NAMALWA (cell line): ENCODE measurements at places on chromosomes 5 and 9.
A peak's percentile ranks its signal among the peaks of the same experiment; 100 is the strongest.

GRCh38 chr5:112720576-112720975 lies 17.1 kb upstream of the APC start:
- no peak for DNase-seq

DNA sequence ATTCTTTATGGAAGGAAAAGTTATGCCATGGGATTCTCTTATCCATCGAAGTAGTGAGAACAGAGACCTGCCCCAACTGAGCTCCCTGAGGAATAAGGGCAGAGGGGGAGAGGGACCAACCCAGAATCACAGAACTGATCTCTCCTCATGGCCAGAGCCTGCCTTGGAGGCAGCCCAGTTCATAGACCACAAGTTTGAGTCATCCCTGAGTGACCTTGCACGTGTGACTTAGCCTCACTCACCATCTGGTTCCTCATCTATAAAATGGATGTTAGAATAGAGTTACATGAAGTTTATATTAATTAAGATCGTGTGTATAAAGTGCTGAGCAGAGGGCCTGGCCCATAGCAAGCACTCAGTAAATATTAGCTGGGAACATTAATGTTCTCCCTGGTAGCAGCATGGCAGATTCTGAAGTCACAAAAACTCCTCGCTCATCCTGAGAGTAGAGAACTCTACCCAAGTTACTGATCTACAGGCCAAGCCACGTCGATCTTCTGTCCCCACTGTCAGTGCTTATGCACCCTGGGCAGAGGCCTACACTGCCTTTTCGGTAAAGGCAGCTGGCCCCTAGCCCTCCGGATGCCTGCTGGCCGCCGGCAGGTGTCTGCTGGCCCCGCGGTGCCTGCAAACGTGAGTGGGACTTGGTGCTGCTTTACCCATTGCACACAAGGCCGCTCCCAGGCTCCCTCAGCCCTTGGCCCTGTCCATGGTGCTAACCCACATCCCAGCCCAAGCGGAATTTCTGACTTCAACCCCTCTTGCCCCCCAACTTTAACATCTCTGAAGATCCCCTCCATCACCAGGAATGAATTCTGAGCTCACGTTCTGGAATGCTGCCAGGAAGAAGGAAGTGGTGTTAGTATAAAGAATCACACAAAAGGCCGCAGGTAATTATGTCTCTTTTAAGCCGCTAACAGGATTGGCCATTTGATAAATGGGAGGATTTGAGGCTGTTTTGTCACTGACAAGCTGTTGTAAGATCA lies 61.1 kb upstream of the ARAP3 start:
- DNase-seq = no peak

DNA sequence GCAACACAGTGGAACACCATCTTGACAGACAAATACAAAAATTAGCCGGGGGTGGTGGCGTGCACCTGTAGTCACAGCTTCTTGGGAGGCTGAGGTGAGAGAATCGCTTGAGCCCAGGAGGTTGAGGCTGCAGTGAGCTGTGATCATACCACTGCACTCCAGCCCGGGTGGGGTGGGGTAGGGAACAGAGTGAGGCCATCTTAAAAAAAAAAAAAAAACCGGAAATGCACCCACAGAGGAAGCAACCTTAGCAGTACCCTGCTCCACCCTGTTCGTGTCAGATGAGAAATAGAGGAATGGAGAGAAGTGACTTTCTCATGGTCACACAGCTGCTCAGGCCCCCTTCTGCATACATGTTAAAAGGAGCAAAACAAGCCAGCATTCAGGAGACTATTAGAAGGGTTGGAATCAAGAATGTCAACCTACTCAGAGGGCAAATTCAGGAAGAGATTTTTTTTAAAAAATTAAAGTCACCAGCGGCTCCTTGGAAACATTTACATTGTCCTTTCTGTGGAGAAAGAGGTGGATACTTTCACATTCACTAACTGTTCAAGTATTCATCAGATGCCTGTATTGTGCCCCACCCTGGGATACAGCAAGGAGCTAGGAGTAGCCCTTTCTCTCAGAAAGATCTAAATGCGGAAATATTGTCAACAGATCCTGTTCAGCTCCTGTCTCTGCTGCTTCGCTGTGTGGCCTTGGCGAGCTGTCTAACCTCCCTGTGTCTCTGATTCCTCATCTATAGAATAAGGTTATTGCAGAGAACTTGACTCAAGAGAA lies 41.0 kb downstream of the CYFIP2 start:
- no peak for DNase-seq

GRCh38 chr5:104170926-104171325 lies 608.3 kb upstream of the NUDT12 start:
- DNase-seq = no peak

DNA sequence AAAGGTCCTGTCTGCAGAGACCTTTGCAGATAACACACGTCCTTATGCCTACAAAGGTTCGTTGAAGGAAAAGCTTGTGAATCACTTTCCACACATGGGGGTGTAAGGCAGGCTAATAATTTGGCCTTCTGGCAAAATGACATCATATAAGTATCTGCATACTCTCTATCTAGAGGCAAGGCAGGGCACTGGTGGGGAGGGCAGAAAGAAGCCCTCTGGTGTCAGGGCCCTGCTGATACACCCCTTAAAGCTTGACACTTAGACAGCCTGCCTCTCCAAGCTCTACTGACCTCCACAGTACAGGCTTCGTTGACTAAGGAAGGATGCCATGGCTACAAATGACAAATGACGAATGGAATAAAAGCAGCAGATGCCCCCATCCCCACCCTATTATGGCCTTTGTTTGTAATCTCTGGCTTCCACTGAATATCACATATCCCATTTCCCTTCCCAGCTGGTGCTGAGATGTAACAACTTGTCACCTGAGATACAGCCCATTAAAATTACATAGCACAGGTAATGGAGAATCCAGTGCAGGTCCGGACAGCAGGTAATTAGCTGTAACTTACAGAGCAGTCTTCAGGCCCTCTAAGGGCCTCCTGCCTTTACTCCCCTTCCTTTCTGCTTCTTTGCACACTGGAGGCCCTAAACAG lies 76.9 kb upstream of the IFNK start:
- no peak for DNase-seq

- no peak for DNase-seq
These were observed 130.1 kb downstream of the LRRC70 start for GRCh38 chr5:62708481-62709325.

GRCh38 chr9:99563364-99563763 lies 258.3 kb upstream of the NR4A3 start:
- DNase-seq = no peak

- no peak for DNase-seq
These were observed 19.8 kb downstream of the CDO1 start for GRCh38 chr5:115796656-115797055.

- DNase-seq = no peak
These were observed 152.5 kb downstream of the INSYN2B start for GRCh38 chr5:169827769-169828168.

DNA sequence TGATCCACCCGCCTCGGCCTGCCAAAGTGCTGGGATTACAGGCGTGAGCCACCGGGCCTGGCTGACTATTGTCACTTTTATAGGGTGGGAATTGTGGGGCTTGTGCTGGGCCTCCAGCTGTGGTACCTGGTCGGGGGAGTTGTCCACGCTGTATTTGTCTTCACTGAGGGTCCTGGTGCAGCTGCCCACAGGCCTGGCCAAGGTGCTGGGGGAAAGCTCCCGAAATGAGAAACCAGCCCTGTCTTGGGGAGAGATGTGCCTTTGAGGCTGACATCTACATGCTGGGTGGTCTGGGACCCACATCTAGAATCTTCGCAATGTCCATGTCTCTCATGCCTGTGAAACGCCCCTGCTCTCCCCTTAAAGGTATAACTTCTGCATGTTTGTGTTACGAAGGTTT lies 2.6 kb downstream of the EXOC3 start:
- DNase-seq = no peak

DNA sequence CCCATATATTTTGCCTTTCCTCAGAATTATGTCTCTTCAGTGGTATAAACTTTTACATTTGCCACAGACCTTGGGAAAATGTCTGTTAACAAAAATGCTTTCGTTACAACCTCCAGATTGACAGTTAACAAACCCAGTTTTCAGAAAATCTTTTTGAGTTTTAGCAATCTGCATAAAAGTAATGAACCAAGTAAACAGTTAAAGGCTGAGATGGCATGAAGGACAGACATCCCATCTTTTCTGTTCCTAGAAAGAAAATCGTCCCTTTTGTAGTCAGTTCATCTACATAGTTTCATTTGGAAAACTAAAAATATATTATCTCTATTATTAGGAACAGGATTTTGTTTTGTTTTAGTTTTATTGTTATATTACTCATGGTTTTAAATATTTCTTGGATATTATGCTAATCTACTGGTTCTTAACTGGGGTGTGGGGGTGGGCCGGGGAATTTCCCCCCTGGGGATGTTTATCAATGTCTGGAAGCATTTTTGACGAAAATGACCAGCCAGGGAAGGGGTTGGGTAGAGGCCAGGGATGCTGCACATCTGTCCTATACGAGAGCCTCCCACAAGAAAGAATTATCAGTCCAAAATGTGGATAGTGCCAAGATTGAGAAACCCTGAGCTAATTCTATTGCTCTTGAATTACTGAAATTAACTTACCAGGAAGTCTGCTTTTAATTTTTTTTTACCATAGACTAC lies 11.9 kb downstream of the FYB1 start:
- no peak for DNase-seq

- peak; percentile 62 for DNase-seq
These were observed 148.7 kb upstream of the ERCC6L2 start for GRCh38 chr9:95726756-95727155.

GRCh38 chr5:5481206-5481605 lies 58.7 kb downstream of the ICE1 start:
- no peak for DNase-seq

DNA sequence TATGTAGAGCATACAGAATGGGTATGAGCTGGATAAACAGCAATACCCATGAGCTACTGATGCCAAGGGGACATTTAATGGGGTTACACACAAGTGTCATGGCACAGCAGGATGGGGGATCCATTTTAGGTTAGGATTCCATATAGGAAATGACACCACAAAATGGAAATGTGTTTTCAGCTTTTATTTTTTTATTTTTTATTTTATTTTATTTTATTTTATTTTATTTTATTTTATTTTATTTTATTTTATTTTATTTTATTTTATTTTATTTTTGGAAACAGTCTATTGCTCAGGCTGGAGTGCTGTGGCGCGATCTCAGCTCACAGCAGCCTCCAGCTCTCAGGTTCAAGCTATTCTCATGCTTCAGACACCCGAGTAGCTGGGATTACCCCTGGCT lies 11.6 kb downstream of the ZNF474 start:
- DNase-seq = no peak

DNA sequence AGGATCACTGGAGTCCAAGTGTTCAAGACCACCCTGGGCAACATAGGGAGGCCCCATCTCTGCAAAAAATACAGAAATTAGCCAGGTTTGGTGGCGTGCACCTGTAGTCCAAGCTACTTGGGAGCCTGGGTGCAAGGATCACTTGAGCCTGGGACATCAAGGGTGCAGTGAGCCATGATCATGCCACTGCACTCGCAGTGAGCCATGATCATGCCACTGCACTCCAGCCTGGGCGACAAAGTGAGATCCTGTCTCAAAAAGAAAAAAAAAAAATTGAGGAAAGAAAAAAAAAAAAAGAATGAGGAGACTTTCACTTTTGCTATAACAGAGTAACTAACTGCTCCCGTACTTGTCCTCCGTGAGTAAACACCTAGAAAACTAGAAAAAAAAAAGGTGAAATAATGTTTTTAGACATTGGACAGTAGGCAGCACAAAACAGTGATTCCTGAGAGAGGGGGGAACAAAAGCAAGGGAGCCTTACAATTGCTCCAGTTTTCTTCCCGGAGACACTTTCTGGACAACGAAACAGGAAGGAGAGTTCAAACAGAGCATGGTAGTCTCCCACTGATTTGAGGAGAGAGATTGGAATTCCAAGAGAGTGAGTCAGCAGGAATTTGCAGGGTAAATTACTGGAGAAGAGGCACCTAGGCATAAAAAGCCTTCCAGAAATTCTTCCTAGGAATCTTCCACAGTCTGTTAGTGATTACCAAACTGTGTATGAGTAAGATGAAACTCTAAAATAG lies 6.9 kb upstream of the ZBTB5 start:
- no peak for DNase-seq

GRCh38 chr9:105004466-105005090 lies 76.6 kb upstream of the ABCA1 start:
- DNase-seq = no peak

GRCh38 chr5:165617491-165617890 lies 2112.1 kb downstream of the MAT2B start:
- no peak for DNase-seq

- DNase-seq = no peak
These were observed 50.0 kb downstream of the ATPSCKMT start for GRCh38 chr5:10199692-10200091.

GRCh38 chr5:9230355-9230754 lies 315.5 kb downstream of the SEMA5A start:
- no peak for DNase-seq

DNA sequence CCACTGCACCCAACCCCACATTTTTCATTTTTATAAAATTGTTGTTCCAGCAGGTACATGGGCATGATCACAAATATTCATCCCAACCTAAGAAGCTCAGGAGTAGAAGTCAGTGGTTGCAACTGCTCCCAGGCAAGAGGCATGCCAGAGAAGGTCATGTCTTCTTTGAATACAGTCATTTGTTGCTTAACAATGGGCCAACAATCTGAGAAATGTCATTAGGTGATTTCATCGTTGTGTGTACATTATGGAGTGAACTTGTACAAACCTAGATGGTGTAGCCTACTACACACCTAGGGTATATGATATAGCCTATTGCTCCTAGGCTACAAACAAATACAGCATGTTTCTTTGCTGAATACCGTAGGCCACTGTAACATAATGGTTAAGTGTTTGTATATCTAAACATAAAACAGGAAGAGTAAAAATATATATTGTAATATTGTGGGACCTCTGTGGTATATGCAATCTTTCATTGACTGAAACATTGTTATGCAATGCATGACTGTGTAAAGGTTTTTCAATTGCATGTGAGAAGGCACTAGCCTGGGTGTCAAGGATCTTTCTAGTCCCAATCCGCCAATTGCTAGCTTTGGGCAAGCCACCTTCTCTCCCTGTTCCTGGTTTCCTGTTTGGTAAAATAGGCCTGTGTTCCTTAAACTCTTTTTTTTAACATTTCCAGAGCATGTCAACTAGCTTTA lies 27.6 kb downstream of the ATP10B start:
- DNase-seq = no peak

DNA sequence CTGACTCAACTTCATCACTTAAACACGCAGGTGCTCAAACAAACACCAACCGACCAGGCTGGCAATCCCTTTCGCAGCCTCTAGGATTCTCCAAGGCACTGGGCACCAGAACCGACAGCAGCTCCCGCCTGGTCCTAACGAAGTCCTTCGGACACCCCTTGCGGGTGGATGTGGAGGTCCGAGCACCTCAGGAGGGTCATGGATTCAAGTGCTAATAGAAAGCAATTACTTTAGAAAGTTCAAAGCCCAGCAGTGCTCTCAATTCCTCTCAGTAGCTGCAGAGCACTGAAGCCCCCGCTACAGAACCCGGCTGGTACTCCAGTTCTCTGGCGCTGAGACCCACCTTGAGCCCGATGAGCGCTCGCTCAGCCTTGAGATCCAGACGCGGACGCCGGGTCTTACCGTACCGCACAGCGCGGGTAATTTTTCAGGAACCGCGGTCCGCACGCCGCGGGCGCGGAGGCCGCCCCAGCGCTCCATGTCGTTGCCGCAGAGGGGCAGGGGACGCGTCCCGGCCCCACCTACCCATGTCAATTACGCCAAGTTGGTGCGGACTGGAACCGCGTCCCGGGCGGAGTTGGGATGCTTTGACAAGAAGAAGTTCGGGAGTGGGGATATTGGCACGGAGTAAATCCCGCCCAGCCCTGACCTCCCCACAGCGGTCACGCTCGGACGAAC lies 638 bp downstream of the MARCHF3 start:
- DNase-seq = peak; percentile 85
